Right cardiac atrium (tissue), 5 donors: ENCODE measurements at places on chromosomes 12 and 14. TPM values are rescaled to one million over a fixed set of nuclear protein-coding genes. Genes with fewer than 3 reads are reported as not detected.

DNA sequence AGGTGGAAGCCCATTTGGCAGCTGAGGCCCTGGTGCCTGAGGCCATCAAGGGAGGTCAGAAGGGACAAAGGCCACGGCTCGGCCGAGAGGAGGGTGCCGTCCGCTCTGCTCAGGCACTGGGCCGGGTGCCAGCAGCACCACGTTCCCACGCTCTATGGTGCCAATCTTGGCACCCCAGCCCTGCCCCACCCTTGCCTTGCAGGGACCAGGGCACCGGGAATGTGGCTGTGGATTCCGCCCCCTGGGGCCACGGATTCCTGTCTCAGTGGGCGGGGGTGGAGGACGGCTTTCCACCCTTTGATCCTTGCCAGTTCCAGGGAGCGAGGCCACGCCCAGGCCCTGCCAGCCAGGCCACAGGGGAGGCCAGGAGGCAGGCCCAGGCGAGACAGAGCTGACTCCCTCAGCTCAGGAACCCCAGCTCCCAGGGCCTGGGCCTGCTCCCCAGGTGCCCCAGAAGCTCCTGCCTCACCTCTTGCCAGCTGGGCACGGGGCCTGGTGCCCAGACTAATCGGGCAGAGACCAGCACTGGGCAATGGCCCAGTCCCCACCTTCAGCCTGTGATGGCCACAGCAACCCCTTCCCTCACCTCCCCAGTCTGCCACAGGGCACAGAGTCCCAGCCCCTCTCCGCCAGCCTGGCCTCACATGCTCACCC, 26.4 kb upstream of the GPR132 start:
- DNase-seq: peak; percentile 80

GRCh38 chr14:76012354-76012753, 26.8 kb downstream of the IFT43 start:
- DNase-seq: peak; percentile 69

DNA sequence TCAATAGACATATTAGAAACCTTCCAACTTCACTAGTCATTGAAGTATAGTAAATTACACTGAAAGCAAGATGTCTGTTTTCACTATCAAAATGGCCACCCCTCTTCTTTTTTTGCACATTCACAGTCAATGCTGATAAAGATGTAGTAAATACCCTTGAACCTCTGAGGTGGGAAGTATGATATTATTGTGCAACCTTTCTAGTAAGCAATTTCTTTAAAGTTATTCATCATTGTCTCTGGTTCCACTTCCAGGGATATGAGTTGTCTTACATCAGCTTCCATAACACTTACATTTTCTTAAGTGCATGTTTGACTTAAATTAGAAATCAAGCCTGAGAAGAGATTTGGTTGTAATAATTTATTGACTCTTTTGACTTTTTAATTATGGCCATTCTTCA, 453.9 kb upstream of the MGAT4C start:
- no peak for DNase-seq

DNA sequence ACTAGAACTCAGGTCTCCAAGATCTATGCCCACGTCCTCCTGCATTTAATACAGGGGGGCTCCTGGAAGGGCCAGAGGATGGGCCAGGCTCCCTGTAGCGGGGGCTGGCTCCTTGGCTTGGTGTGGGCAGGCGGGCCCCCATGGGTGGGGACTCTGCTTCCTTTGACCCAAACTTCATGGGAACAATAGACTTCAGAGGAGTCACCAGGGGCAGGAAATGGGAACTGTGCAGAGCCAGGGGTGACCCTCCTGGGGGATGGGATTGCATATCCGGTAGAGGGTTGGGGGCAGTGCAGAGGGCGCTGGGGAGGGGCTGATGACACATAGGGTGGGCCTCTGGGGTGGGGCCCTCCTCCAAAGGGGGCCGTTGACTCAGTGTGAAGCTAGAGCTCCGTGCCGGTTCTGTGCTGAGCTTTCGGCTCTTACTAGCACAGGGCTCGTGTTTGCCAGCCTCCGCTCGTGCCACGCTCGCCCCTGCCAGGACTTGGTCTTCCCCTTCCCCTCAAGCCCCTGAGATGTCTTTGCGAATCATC, 4.6 kb downstream of the TEAD4 start:
- peak; percentile 77 for DNase-seq

DNA sequence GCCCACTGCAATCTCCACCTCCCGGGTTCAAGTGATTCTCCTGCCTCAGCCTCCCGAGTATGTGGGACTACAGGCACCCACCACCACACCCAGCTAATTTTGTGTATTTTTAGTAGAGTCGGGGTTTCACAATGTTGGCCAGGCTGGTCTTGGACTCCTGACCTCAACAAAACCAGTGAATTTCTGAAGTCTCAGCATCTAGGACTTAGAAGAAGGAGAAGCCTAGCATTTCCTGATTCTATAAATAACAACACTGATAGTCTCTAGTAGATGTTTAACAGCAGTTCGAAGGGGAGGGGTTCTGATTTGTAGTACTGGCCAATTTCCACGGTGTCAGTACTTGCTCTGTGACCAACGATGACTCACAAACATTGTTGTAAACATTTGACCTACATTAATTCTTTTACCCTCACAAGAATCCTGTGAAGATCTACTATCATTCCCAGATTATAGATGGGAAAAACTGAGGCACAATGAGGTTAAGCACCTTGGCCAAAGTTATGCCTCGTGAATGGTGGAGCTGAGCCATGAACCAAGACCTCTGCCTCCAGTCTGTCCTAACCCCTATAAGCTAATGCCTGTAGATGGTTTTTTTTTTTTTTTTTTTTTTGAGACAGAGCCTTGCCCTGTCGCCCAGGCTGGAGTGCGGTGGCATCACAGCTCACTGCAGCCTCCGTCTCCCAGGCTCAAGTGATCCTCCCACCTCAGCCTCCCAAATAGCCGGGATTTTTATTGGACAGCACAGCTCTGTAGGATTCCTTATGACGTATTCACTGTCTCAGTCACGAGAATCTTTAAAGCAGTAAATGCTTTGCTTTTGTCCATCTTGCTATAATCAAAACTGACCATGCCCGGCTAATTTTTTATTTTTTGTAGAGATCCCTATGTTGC, 5.2 kb downstream of the P2RX4 start:
- no peak for DNase-seq

DNA sequence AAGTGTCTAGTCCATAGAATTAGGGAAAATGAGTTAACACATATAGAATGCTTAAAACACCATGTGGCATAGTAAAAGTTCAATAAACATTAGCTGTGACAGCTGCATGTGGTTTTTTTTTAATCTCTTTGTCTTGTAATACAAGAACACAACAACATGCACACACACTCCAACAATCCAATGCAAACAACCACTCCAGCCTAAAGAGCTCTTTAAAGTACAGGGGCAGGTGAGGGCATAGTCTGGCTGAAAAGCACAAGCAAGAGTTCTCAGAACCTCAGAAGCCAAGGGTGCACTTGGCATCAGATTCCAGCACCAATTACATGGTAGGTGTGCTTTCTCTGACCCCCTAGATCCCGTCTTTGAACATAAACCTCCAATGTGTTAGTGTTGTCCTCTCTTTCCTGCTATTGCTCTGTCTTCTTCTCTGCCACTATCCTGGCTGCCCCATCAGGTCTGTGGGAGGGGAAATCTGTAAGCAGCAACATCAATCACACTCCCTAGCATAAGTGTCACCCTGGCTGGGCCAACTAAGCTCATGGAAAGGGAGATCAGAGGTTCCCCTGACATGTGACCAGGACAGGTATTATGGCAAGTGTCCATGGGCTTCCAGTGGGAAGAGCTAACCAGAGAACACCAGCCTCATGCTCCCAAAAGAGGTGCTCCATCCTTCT, 91.0 kb downstream of the SLC8A3 start:
- DNase-seq: no peak

KLRF2 gene
- total RNA-seq: not detected

GRCh38 chr14:105357626-105358025, 40.7 kb upstream of the TEX22 start:
- DNase-seq: no peak
